ENCODE measurements at places on chromosomes 12 and 14. TPM values are rescaled to one million over a fixed set of nuclear protein-coding genes. Genes with fewer than 3 reads are reported as not detected.
A peak's percentile ranks its signal among the peaks of the same experiment; 100 is the strongest.

Gene CLEC1A
- polyA plus RNA-seq = not detected

Gene PTGER2
- 3.9 TPM for polyA plus RNA-seq

- peak; percentile 39 for DNase-seq
These were observed 299.6 kb downstream of the DPF3 start for GRCh38 chr14:72594099-72594901.

DNA sequence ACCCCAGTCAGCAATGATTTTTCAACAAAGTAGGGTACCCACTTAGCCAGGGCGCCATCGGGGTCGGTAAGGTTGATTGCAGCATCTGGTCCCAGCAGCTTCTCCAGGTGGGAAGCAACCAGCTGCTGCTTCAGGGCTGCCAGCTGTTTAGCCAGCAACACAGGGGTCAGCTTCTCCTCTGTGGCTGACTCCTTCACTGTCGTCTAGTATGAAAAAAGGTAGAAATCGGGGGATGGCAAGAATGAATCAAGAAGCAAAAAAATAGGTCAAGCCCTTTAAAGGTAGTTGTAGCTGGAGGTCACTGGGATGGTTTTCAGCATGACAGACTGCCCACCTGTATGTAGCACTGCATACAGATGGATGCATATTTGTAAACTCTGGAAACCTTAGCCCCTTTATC, 11.6 kb downstream of the MBD6 start:
- no peak for DNase-seq
